Activated CD4-positive, alpha-beta T cell treated with anti-CD3 and anti-CD28 coated beads, Interleukin-10, Interleukin-2, amounts not matched to agents 100 ng/mL and 50 ng/mL, durations not matched to agents 16 hours and 8 hours (primary cell): ENCODE measurements at places on chromosomes 7 and 10.
A peak's percentile ranks its signal among the peaks of the same experiment; 100 is the strongest.

DNA sequence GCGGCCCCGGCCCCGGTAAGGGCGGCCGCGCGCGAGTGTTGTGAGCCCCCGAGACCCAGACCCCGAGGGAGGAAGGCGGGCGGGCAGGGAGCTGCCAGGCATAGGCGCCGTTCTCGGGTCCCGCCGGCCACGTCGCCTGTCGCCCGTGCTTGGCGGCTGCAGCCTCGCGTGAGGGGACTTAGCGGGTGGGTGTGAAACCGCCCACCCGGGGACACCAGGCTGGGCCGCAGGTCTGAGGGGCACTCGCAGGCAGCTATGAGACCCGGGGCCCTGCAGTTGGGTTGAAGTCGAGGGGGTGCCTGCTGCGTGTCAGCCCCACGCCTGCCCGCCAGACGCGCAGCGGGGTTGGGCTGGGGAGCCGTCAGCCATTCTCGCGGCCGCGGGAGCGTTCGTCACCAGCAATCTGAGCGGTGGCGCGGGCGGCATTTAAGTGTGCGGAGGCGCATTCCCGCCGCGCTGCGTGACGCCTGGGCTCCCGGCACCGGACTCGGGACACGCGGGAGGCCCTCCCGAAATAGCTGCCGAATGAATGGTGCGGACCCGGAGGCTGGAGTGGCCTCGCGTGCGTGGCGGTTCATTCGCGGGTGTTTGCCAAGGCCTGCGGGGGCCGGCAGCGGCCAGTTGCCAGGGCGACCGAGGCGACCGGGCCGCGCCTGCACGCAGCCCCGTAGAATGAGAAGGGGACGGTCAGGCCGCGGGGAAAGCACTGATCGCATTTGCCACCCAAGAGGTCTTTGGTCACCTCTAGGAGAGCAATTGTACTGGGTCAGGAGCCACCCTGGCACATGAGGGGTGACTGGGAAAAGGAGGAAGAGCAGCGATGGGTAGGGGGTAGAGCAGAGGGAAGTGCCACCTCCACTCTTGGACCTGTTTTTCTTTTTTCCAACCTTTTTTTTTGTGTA lies 750 bp downstream of the ZNF398 start:
- peak; percentile 52 for DNase-seq

DNA sequence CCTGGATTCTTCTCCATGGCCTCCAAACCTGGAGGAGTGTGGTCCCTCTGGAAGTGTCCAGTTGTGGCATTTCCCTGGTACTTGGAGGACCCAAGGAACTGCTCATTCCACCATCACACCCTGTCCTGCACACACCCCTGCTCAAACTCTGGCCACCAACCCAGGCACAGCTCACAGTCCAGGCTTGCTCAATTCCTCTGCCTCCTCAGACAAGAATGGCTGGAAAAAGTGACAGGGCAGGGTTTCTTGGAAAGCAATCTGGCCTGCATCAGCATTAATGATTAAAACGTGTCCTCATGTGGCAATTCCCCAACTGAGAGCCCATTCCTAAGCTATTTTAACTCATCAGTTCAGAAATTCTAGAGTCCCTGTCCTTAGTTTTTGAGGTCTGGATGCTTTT lies 17.2 kb upstream of the TPST1 start:
- DNase-seq: no peak

GRCh38 chr10:30579574-30579973 lies 50.0 kb downstream of the LYZL2 start:
- no peak for DNase-seq

- DNase-seq: no peak
These were observed 69.6 kb downstream of the NRG3 start for GRCh38 chr10:81944609-81945008.

DNA sequence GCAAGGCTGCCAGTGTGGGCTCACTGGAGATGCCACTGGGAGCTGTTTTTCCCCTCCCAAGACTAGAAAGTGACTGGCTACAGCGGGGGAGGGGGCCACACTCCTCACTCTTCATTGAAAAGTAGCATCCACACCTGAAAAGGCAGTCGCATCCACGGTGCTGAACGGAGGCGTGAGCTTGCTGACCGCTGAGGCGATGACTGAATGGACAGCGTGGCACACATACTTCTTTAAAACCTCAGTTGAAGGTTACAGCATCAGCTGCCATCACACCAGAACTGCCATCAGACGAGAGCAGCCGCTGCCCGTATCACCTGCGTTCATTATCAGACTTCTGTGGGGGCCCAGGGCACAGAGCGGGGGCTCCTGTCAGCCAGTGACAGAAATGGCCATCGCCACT lies 327.2 kb downstream of the DNAJB6 start:
- DNase-seq: no peak

DNA sequence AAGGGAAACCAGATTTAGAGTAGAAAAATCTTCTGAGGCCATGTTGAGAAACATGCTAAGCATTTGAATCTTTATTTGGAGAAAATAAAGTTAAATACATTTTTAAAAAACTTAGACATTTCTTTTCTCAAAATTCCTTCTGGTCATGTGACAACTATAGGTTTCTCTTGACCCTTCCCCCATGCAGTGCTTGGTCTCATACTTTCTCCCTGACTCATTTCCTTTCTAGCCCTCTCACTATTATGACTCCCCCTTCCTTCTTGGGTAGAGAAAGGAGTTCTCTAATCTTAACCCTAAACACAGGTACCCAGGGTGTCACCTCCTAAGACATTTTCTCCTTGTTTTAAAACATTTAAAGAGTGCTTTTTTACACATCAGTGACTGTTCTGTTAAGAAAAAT lies 179.5 kb upstream of the TMEM106B start:
- DNase-seq: peak; percentile 13

- no peak for DNase-seq
These were observed 6.7 kb upstream of the MGAM2 start for GRCh38 chr7:142104550-142105527.

DNA sequence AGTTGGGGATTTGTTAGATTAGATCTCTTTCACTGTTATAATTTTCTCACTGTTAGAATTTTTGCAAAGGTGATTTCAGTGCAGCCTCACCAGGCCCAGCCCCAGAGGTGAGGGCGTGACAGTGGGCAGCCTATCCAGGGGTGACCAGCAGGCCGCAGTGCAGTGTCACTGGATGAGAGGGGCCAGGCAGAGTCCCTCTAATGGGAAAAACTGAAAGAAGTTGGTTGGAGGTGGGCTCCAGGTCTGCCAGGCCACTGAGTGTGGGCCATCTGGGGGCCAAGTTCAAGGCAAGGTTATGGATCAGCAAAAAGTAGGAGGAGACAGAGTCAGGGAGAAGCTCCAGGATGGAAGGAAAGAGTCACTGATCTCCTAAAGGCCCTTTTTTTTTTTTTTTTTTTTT lies 90.5 kb upstream of the SDK1 start:
- DNase-seq: no peak

GRCh38 chr10:93165367-93165766 lies 91.7 kb downstream of the CYP26A1 start:
- DNase-seq: no peak

- no peak for DNase-seq
These were observed 105.6 kb downstream of the NSUN6 start for GRCh38 chr10:18545621-18546305.

- no peak for DNase-seq
These were observed 324.9 kb upstream of the POT1 start for GRCh38 chr7:125254566-125254965.

- no peak for DNase-seq
These were observed 496.6 kb downstream of the AUTS2 start for GRCh38 chr7:70094831-70095230.

DNA sequence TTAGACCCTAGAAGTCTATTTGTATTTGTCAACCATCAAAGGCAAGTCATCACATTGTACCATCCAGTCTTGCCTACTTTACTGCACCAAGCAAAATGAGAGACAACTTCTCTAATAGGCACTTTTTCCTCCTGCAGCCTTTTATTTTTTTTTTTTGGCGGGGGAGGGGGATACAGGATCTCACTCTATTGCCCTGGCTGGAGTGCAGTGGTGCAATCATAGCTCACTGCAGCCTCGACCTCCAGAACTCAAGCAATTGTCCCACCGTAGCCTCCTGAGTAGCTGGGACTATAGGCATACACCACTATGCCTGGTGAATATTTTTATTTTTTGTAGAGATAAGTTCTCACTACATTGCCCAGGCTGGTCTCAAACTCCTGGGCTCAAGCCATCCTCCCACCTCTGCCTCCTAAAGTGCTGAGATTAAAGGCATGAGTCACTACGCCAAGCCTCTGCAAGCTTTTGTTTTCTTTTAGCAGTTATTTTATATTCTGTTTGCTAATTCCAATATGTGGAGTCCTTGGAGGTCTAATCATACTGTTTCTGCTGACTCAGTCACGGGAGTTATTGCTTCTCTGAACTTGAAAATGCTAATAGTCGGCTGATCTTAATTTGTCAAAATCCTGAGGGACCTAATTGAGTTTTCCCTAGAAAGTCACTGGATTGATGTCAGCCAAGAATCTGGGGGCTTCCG lies 14.2 kb downstream of the KPNA7 start:
- no peak for DNase-seq

GRCh38 chr7:69659983-69660382 lies 61.7 kb downstream of the AUTS2 start:
- DNase-seq: no peak

- DNase-seq: no peak
These were observed 106.5 kb downstream of the LYZL1 start for GRCh38 chr10:29395409-29395808.

DNA sequence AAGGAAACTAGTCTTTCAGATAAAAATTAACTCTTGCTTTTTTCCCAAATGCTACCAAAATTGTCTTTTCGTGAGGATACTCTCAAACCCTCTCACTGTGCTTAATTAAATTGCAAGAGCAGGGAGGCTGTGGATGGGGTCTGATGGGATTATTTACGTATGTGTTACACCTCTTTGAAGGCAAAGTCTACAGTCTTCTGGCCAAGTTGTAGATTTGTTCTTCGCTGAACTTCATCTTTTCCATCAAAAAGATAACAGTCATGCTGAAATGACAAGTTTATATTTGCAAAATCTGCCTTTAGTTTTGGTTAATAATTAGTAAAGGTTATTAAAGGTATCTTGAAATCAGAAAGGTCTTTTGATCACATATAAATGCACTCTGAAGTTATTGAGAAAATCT lies 22.7 kb downstream of the A1CF start:
- no peak for DNase-seq

DNA sequence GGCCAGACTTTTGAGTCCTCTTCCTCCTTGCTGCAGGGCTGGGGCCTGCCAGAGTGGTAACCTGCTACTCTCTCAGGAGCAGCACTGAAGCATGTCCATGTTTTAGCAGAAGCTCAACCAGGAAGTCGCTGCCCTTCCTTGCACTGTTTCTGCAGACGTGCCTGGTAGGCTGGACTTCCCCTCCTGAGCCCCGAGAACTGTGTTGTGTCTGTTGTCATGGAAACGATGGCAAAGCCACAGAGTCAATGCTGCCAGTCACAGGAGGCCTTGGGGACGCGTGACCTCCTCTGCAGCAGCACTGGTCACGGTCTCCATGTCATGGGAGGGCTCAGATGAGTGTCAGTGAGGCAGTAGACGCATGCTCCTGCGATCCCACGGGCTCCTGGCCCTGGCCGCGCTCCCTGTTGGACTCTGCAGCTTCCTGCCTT lies 145.5 kb downstream of the FANK1 start:
- peak; percentile 86 for DNase-seq

DNA sequence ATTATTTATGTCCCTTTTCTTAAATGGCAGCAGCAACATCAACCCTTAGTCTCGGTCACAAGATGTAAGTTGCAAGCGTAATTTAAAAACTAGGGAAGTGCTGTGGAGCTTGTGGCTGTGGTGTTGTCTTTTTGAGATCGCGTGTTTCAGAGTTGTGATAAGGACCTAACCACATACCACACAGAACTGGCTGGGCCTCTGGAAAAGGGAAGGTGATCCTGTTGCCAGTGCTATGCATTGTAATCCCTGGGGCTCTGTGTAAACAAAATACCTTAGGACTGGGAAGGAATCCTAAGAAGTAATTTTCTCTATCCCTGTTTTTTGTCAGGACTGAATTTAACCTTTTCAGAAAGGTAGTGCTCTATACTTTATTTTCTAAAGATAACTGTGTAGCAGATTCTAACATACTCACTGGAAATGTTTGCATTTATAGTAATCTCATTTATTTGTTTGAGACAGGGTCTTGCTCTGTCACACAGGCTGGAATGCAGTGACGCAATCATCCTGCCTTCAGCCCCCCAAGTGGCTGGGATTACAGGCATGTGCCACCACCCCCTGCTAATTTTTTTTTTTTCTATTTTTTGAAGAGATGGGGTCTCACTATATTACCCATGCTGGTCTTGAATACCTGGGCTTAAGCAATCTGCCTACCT lies 60.4 kb downstream of the INPP5F start:
- DNase-seq: peak; percentile 29

- DNase-seq: no peak
These were observed 488.9 kb downstream of the SH2D4B start for GRCh38 chr10:81026591-81026990.

GRCh38 chr10:84743483-84743882 lies 415.1 kb downstream of the CCSER2 start:
- no peak for DNase-seq

GRCh38 chr10:43981232-43981631 lies 332.6 kb upstream of the ZNF32 start:
- DNase-seq: no peak

DNA sequence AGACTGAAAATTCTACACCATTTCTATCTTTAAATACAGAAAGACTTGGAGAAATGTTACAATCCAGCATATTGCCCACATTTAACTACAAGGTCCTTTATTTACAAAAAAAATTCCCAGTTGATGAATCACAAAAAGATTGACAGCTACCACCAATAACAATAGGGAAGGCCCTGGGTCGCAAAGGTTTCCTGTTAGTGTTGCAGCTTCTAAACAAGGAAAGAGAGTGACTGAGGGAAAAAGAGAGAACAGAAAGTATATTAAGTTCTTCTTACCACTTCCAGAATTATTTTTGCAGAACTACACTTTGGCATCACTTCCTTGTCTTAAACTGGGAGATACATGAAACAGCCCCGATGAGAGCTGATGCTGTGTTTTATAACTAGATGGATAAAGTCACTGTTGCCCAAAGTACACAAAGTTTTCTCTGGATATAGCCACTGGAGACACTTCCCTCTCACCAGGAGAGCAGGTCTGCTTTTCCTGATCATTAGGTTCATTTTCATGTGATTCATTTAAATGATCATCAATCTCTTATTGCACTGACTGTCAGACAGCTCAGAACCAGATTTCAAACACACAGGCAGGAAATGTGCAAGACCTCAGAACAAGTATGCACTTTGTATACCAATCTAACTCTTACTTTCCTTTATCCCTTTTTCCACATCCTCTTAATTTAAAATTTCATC lies 57.0 kb downstream of the SHTN1 start:
- DNase-seq: peak; percentile 0

GRCh38 chr10:46556515-46557318 lies at the start of gene GPRIN2:
Gene GPRIN2 (minus strand): TSS chr10:46556658. CDS start chr10:46550736, 5,922 bp downstream.
- DNase-seq: no peak
